ENCODE measurements at places on chromosomes 13 and 19.
A peak's percentile ranks its signal among the peaks of the same experiment; 100 is the strongest.

DNA sequence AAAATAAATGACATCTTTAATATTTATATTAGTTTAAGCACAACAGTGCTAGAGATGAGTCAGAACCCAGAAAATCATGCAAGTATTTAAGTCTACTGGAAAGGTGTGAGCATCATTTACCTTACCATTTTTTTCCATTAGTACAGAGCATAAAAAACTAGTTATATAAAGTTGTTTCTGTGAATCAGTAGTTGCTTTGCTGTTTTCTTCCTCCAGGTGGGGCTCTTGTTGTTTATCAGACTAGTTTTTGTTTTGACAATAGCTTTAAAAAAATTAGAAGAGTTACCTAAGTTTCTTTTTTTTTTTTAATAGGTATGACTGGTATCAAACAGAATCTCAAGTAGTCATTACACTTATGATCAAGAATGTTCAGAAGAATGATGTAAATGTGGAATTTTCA, 12.7 kb downstream of the SUGT1 start:
- peak; percentile 13 for DNase-seq

GRCh38 chr13:27007166-27007565, 164.4 kb downstream of the USP12 start:
- DNase-seq: no peak

DNA sequence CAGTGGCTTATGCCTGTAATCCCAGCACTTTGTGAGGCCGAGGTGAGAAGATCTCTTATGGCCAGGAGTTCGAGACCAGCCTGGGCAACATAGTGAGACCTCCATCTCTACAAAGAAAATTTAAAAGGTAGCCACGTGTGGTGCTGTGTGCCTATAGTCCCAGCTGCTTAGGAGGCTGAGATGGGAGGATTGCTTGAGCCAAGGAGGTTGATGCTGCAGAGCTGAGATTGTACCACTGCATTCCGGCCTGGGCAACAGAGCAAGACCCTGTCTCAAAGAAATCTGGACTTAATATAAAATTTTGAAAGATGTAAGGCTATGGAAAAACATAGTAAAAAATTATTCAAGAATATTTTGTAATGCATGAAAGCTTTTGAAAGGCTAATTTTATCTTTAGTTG, 65.3 kb upstream of the RNF113B start:
- DNase-seq: no peak

DNA sequence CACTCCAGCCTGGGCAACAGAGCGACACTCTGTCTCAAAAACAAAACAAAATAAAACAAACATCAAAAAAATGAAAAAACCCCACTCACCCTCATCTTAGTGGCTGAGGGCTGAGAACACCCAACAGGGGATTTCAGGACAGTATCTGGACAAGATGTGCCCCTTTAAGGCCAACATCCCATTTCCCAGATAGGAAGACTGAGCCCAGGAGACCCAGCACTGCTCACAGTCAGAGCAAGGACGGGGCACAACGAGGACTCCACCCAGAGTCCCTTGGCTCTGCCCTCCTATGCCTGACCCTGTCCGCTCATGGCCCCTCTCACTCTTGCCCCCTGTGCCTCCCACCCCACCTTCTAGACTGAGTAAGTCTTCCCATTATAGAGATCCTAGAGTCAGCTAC, 52.9 kb upstream of the CYP4F8 start:
- DNase-seq: no peak

- DNase-seq: no peak
Observed at GRCh38 chr19:53541971-53542370, 4.0 kb downstream of the ZNF331 start.

DNA sequence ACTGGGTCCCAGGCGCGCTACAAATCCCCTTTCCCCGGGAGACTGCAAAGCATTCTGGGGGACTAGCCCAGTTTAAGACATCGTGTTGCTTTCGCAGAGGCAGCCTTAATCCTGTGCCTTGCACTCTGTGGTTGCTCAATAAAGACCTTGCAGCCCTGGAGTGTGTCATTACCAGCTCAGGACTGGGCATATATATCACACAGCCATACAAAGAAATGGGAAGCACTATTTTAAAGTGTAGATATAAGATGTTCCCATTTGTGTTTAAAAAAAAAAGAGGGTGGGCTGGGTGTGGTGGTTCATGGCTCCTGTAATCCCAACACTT, 11.1 kb downstream of the NAPA start:
- DNase-seq: no peak

DNA sequence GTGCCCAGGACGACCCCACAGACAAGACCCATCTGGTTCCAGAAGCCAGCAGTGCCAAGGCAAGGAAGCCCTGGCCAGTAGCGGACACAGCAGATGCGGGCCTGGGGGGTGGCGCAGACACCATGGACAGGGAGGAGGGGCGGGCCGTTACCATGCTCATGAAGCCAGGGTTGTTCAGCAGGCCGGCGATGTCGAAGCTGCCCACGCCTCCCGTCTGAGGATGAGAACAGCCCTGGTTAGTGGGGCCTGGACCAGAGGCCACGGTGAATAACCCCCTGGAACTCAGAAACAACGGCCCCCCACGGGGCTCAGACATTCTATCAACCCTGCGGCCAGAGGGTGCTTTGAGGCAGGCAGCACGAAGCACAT, 21.5 kb upstream of the SLC39A3 start:
- no peak for DNase-seq

DNA sequence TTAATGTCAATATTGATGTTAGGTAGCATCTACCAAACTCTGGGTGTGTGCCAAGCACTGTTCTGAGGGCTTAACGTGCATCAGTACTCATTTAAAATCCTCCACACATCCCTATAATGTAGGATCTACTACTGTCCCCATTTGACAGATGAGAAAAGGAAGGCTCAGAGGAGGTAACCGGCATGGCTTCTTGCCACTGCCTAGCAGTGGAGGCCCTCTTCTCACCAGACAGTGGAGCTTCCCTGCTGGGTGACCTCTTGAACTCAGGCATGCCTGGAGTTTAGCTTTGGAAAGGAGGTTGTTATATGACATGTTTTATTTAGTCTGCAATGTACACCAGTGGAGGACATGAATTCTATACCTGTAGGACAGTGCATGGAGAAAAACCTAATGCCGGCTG, 2.1 kb downstream of the SPATA13 start:
- DNase-seq: no peak

- DNase-seq: no peak
Observed at GRCh38 chr19:55141696-55142095, 7.3 kb downstream of the TNNT1 start.

Measured in GM20000 (cell line).